ENCODE measurements at places on chromosomes 3 and 15.

- DNase-seq: no peak
Observed at GRCh38 chr3:43363621-43364266, 77.4 kb downstream of the SNRK start.

- no peak for DNase-seq
Observed at GRCh38 chr3:81242871-81243270, 518.6 kb downstream of the GBE1 start.

DNA sequence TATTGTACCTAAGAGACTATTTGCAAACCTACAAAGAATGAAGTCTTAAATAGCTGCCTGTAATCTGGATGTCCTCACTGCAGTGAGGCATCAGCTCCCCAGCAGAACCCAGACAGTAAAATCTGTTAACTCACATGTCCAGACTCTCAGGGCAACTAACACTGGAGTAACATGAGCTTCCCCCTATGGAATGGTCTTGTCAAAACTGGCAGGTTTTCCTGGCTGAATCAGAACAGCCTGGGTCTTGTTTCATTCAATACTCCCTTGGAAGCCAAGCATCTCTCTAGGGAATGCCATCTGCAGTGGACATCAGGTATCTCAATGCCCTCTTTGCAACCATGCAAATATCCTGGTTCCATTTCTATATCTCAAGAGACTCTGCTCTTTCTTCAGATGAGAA is 24.4 kb downstream of the PTPN9 start:
- no peak for DNase-seq

DNA sequence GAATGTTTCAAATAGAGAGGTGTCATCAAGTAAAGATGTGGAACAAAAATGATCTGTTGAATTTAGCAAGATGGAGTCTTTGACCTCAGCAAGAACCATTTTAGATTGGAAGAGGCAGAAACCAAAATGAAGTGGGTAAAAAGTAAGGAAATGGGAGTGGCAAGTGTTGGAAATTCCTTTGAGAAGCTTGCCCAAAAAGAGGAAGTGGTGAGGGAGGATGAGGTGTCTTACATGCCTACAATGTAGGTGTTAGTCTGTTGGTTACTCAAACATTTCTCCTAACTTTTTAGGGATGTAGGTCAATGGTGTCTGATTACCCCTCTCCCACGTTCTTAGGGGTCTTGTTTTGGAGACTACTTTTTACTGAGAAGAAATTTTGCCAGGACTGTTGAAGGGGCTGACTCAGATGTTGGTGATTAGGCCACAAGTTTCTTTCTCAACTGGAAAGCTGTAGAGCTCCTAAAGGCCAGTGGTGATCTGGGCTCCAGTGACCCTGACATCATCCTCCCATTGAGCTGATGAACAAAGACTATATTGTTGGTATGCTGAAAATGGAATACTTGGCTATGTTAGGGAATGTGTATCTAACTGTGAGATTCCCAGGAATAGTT is 5.1 kb downstream of the PPP2R3A start:
- no peak for DNase-seq

GRCh38 chr3:169980055-169980454 is 13.4 kb downstream of the SEC62 start:
- DNase-seq: no peak

DNA sequence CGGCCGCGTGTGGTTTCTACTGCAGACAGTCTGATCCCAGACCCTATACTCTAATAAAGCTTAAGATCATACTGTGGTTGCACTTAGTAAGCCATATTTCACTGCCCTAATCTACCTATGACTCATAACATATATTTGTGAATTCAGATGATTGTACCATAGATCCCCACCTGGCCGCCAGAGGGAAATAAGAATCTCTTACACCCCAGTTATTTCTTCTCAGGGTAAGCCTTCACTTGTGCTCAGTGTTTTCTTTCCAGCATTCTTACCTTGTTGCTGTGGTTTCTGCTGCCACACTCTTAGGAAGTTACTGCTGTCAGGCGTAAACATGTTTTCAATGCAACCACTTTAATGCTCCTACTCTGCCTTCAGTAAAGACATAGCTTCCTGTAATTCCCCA is 105.9 kb downstream of the B3GALNT1 start:
- no peak for DNase-seq

All from CD4-positive, alpha-beta T cell treated with Interleukin-6 for 4 hours (primary cell).